Caki2 (cell line): ENCODE measurements at places on chromosomes 7 and 10. TPM values are rescaled to one million over a fixed set of nuclear protein-coding genes. Genes with fewer than 3 reads are reported as not detected.

The IFIT3 gene
- total RNA-seq: 11.3 and 12.4 TPM in 2 replicates

GRCh38 chr7:66907731-66908130 is 13.3 kb upstream of the TMEM248 start:
- no peak for DNase-seq

The PPP1R3C gene
- 3.5 and 4.2 TPM in 2 replicates for total RNA-seq

DNA sequence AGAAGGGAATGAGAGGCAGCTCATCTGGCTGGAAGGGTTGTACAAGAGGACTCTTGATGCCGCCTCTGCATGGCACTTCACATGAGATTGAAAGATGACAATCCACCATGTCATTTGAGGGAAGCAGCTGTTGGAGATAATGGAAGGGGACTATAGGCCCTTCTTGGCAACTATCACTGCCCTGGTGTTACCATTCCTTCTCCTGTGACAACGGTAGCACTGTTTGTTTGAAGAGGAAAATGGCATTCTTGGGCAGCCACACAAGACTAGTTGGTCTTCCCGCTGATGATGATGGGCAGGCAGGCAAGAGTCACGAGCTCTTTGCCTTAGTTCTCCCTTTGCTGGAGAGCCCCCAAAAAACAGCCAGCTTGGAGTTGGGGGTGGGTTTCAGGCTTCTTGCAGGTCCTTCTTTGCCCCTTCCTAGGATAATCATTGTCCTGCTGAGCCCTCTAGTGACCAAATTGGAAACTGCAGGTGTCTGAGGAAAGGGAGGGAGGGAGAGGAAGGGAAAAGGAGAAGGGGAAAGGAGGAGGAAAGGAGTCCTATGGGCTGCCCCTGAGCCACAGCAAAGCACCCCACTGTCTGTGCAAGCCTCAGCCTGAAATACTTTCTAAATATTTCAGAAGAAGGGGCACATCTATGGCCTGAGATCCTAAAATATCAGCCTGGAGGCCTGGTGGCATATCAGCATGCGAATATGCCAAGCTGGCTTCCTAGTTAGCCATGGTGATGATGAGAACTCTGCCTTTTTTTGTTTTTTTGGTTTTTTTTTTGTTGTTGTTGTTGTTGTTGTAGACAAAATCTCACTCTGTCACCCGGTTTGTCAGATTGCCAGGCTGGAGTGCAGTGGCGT is 165.6 kb upstream of the KMT2E start:
- peak; percentile 58 for DNase-seq

The MOGAT3 gene
- total RNA-seq: not detected in 2 replicates

The HOXA5 gene
- total RNA-seq: 53.0 and 130 TPM in 2 replicates
